ENCODE measurements at places on chromosomes 16 and 17. TPM values are rescaled to one million over a fixed set of nuclear protein-coding genes. Genes with fewer than 3 reads are reported as not detected.
A peak's percentile ranks its signal among the peaks of the same experiment; 100 is the strongest.

- DNase-seq: no peak
These were observed 1.1 kb upstream of the HOXB5 start for GRCh38 chr17:48594538-48595277.

DNA sequence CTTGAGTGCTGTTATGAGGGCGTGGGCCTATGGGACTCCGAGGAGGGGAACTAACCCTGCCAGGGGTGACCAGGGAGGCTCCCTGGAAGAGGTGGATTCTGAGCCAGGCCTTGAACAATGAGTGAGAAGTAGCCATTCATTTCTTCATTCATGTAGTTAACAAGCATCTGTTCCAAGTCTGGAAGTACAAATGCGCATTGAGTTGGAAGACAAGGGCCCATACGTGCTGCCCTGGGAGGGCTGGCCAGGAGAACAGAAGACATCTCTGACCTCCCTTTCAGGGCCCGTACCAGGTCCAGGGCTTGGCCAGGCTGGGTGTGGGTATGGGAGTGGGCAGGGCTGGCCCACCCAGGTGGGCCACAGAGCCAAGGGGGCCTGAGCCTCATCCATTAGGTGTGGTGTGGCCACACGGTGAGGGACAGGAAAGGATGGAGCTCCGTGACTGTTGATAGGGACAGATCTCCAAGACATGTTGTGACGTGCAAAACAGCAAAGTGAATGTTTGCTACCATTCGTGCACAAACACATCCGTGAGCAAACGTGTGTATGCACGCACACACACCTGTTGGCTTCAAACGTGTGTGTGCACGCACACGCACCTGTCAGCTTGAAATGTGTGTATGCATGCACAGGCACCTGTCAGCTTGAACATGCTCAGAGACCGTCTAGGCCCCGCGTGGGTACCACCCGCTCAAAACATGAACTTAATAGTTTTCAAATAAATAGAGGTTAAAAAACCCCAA is 46.8 kb downstream of the ZDHHC7 start:
- DNase-seq: no peak

DNA sequence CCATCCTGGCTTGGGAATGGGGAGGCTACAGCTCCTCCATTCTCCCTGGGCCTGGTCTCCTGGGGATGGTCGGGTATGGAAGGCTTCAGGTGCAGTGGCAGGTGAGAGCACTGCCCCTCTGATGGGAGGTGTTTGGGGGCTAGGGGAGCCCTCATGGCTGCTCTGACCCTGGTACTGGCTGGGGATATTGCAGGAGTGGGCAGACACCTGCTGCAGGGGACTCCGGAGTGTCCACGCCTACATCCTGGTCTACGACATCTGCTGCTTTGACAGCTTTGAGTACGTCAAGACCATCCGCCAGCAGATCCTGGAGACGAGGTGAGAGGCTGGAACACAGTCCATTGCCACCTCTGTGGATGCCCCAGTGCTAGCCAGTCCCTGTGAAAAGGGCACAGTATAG is 8.8 kb downstream of the RASL10B start:
- no peak for DNase-seq

DNA sequence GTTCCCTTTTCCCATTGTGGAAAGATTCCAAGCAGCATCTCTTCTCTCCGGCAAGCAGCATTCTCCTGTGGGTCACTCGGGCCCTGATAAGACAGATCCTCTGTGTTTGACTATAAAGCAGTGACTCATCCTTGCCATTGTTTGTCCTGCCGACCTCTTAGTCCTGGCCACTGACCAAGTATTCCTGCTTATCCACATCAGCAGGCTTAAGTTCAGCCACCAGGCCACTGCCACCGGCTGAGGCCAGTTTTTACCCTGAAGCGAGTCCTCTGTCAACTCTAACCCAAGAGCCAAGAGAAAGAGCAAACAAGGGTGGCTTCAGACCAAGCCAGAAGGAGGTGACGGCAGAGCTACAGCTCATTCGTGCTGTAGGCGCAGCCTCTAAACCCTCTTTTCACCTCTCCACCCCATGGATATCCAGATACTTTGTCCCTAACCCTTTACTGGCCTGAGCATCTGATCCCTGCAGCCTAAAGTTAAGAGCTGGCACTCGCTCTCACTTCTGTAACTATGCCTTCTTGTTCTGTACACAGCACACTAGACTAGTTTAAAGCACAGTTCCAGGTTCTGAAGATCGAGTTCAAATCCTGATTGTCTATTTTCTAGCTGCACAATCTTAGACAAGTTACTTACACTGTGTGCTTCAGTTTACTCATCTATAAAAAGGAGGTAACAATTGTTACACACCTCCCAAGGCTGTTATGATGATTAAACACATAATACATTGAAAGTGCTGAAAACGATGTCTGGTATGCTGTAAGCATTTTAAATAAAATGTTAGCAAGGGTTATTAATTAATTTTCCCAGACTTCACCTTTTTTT is 31.0 kb downstream of the SOX9 start:
- no peak for DNase-seq

GRCh38 chr17:69500911-69501429 is 86.5 kb downstream of the MAP2K6 start:
- DNase-seq: peak; percentile 30

DNA sequence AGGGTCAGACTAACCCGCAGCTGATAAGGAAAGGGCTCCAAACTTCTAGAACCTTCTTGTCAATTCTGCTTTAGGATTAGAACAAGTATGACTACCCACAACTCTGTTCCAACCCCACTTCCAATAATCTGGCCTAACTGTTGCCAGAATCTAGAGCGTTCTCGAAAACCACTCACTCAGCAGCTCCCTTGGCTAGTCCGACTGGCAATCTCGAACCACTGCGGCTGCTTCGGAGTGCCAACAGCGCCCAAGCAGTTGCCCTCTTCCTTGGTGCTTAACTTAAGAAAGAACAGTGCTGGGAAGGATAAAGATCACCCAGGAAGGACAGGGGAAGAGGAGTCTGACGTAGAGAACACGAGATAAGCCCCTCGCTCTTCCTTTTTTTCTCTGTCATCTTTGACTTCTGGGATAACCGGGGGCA is 818 bp downstream of the DNAJC7 start:
- DNase-seq: no peak

DNA sequence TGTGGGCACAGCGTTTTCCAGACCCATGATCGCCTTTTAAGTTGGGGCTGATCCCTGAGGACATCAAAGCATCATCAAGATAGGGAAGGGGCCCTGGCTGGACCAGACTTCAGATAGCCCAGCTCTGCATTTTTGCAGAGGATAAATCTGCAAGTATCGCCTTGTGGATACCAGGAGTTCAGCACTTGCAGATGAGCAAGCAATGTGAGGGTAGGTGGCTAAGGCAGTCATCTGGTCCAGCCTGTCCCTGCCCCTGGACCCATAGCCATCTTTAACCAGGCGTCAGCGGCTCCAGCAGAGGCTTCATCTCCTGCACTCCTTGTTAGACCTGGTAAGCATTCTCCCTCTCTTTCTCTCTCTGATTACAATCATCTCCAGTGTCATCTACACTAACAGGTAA is 9.0 kb upstream of the MRPS23 start:
- DNase-seq: no peak

The PPY gene
- not detected for polyA plus RNA-seq

The CMTM1 gene
- 5.7 TPM for polyA plus RNA-seq

All from muscle of arm (tissue), 14 donors.